ENCODE measurements at places on chromosomes 5 and 9.

DNA sequence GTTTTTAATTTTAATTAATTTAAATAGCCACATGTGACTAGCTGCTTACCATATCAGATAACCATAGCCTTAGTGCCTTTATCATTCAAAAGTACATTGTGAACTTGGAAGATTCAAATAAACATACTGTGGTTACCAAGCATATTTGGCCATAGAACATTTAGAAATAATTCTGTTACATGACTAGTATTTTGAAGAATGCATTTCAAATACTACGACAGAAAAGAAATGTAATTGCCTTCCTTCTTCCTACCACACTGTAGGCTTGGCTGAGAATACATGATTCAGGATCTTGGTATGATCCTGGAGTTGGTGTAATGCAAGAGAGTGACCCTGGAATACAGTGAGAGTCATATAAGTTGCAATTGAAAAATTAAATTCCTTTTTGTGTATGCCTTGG lies 109.7 kb upstream of the PCA3 start:
- no peak for DNase-seq

DNA sequence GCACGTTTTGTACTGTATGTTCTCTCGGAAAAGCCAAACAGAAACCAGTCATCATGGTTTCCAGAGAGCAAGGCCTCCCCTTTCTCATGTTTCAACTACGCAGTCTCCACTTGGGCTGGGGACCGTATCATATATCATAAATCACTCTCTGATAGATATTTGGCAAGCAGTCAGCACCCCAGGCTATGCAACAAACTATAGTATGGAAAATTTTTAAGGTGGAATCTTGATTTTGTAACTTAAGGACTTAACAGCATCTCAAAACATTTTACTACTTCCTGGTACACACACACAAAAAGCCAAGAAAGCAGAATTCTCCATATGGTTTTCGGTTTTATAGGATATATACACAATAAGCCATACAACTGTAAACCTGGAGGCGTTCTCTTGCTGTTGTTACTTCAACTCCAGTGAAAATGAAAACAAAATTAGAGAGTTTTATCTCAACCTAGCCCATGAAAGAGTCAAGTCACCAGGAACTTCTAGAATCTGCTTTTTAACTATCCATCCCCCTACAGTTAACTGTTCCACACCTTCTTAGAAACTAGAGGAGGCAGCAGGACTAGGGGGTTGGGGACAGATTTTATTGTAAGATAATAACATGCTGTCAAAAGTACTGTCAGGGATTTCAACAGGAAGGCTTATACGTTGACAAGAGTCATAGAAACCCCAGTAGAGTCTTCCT lies 283.4 kb downstream of the NFIB start:
- DNase-seq = no peak

DNA sequence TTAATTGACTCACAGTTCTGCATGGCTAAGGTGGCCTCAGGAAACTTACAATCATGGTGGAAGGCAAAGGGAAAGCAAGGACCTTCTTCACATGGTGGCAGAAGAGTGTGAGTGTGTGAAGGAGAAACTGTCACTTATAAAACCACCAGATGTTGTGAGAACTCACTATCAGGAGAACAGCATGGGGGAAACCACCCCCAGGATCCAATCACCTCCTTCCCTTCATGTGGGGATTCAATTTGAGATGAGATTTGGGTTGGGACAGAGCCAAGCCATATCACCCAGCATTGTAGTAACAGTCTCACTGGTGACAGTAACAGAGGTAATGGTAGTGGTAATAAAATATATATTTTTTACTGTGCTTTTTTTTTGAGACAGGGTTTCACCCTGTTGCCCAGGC lies 18.1 kb downstream of the ZBTB5 start:
- DNase-seq = no peak

DNA sequence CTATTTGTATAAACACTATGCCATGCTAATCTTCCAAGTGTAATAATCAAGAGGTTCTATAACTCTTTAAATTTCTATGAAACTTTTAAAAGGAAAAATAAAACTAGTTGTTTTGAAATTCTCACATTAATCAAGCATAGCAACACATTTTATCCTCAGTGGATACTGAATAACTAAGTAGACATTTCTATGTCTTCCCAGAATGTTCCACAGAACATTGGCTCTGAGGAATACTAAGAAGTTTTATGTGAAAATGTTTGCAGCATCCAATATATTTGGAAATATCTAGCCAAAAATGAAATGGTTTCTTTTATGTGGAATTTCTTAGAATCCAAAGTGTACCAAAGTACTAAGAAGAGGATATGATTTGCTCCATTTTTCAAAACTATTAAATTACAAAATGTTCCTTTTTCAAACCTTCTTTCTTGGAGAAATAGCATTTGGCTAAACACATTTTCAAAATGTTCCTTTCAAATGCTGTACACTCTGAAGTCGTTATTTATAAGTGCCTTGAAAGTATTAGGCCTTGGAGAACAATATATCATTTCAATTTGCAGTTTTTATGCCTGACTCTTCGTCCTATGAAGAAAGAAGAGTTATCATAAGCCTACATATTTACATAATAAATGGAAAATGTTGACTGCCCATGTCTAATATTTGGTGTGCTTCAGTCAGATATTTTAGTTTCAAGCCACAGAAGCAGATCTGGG lies 175.6 kb upstream of the COX7C start:
- DNase-seq = no peak

GRCh38 chr5:37436146-37436934 lies 57.2 kb downstream of the WDR70 start:
- DNase-seq = no peak
